ENCODE measurements at places on chromosomes 2 and 18.

DNA sequence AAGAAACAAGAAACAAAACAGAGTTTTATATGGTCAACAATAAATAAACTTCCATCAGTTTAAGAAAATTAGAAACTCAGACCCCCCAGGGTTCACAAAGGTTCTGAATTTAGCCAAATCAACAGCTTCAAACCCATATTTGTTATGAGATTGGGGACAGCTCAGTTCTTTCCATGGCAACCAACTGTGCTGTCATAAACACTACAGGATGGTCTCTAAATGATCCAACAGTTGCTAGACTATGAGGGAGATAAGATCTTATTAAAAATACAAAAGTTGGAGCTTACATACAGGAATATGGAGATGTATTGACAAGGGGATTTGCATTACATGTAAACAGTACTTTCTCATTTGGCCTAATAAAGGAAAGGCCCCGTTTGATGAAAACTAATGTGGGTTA is 154.6 kb upstream of the CTAGE1 start:
- no peak for DNase-seq

GRCh38 chr2:14632133-14632936 is at the start of gene LRATD1:
LRATD1 (plus strand) TSS chr2:14632717; CDS start chr2:14633980, 1,263 bp downstream.
- DNase-seq: no peak

- DNase-seq: no peak
Observed at GRCh38 chr2:42927334-42928160, 135.2 kb upstream of the HAAO start.

DNA sequence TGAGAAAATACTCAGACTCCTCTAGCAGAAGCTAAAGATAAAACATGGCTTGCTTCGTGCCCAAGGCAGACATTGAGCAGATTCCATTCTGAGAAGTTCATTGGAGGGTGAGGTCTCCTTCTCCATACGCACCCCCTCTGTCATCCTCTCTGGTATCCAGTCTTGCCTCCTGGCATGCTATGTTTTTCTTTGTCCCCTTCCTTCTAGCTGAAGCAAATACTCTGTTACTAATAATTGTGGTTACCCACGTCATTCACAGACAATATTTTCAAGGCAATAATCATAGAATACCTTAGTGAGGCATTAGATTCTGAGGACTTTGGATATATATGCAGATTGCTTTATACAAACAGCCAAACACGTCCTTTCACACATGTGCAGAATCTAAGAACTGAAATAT is 66.2 kb upstream of the KLF7 start:
- no peak for DNase-seq

DNA sequence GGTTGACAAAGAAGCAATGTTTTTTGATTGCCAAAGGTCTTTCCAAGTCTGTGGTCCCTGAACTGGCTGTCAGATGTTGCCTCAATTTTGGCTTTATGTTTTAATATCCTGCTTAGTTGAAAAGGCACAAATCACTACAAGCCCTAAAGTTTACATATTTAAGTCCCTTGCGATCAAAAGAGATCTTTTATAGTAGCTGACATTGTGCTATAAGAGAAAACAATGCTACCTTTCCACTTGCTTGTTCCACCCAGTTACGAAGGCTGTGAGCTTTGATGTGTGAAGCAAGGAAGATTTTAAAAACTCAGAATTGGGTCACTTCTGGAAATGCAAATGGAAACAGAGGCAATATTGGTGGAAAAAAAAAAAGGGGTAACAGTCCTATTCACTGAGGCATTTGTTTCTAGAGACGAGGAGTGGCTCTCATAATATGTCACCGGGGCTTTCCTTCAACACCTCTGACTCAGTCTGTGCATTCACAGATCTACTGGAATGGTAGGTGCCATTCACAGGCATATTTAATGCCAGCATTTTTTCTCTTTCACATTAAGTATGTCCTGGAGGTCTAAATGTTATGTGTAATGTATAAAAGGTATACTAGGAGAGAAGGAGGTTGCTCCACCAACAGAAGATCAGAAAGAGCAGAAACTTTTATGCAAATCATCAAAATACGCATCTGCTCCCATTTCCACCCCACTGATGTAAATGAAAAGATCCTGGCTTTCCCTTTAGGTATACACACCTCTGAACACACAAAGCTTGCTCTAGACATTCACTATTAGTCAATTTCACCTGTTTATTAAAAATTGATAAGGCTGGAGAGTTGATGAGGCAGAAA is 91.8 kb downstream of the TGIF1 start:
- DNase-seq: no peak

GRCh38 chr2:239329972-239330572 is 70.7 kb downstream of the HDAC4 start:
- no peak for DNase-seq

DNA sequence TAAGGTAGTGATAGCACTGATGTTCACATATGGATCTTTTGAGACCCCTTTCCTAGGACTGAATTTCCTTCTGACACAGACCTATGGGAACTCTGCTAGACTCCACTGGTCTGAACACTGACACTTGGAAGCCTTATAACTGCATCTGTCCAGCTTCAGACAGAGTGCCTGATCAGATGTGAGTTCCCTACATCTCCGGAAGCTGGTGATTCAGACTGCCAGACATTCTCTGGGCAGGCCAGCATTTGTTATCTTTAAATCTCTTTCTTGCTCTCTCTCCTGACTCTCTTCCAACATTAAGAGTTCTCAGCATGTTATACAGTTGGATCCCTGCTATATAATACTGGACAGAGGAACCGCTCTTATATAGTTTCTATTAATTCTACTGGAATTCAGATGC is 408.5 kb downstream of the ZEB2 start:
- DNase-seq: no peak

DNA sequence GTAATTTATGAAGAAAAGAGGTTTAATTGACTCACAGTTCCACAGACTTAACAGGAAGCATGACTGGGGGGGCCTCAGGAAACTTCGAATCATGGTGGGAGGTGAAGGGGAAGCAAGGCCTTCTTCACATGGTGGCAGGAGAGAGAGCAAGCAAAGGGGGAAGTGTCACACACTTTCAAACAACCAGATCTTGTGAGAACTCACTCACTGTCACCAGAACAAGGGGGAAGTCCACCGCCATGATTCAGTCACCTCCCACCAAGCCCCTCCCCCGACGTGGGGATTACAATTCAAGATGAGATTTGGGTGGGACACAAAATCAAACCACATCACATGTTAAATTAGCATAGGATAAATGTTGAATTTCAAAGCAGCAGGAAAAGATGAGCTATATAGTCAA is 56.2 kb downstream of the STRADB start:
- DNase-seq: no peak

DNA sequence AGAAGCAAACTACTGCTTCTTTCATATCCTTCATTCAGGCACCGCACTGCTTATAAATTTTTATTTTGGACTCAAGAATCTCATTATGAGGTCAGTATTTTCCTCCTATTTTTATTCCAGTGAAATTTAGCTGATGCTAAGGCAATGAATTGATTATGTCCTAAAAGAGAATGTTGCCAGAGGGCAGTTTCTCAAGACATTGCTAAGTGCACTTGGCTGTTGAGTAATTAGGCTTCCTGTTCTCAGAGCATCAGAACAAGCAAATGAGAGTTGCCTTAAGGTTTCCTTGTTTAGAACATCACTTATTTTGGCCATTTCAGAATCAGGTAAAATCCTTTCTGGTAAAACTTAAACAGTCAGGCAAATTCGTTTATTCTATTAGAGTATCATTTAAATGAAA is 548.6 kb upstream of the ZEB2 start:
- DNase-seq: no peak

DNA sequence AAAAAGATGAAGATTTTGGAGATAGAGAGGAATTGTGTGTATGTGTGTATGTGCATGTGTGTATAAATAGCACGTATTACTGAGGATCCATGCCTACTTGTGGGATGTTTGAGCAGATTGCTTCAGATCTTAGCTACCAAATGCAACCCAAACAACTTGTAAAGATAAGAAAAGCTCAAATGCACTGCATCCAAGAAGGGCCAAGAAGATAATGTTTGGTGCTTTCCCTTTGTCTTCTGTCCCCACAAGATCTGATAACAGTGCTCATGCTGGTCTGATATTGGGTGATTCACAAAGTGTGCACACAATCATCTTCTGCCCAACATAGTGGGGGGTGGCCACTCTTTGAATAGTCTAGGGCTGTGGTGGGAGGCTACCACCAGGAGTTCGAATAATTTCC is 284.8 kb upstream of the CYRIA start:
- DNase-seq: no peak

DNA sequence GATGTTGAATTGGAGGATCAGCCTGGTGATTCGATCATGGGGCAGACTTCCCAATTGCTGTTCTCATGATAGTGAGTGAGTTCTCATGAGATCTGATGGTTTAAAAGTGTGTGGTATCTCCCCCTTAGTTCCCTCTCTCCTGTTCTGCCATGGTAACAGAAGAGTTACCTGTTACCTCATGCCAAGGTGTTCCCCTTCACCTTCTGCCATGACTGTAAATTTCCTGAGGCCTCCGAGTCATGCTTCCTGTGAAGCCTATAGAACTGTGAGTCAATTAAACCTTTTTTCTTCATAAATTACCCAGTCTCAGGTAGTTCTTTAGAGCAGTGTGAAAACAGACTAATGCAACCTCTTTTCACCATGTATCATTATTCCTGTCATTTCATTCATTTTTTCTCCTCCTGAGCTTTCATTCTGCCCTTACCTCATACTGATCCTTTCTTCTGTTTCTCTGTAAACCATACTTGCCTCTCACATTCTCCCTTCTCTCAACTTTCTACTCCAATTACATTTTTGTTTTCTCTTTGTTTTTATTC is 22.0 kb downstream of the STARD6 start:
- no peak for DNase-seq

DNA sequence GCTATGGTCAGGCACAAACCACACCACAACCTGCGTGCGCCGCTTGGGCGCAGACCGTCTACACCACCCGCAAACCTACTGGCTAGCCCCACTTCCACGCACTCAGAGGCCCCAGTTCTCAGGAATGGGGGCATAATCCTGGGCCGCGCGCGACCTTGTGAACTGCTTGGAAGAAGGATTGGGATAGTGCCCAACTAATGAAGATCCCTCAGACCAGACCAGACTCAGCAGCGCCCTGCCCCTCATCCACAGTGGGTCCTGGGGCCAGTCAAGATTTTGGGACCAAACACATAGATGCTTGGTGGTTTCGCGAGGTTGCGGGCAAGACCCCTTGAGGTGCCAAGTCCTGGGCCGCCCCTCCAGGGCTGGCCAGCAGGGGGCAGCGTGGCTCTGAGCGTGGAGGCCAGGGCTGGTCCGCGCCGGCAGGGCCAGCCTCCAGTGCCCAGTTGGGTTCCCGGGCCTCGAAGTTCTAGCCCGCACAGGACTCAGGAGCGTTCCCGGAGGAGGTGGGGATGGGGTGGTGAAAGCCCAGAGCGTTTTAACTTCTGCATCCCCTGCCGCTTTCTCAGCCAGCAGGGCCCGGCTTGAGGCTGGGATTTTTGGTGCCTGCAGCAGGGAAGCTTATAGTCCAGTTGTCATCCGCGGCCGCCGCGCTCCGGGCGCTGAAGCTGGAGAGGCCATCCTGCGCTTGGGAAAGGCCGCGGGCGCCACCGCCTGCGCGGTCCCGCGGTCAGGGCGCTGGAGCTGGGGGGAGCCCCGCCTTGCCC is 8.3 kb downstream of the OSR1 start:
- DNase-seq: peak; percentile 46

- no peak for DNase-seq
Observed at GRCh38 chr2:8546612-8547283, 135.1 kb upstream of the ID2 start.

GRCh38 chr18:30177056-30177455 is 865.5 kb downstream of the DSC3 start:
- no peak for DNase-seq

- no peak for DNase-seq
Observed at GRCh38 chr2:143241403-143242088, 112.3 kb downstream of the ARHGAP15 start.

DNA sequence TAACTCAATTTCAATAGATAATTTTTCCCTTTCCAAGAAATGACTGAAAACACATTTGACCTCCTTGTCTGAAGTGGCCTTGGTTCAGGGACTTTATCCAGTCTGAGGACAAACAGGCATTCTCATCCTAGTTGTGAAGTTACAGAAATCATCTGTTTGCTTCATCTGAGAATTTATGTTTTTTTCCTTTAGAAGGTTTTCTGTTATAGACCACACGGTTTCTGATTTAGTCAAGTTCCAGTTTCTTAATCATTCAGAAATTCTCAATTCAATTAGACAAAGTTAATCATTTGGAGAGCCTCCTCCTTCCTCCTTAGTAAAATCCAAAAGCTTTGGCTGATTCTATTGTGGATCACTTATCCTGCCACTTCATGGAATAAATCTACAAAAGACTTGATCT is 60.9 kb downstream of the ICOS start:
- no peak for DNase-seq

GRCh38 chr2:47531378-47532042 is 128.6 kb downstream of the MSH2 start:
- DNase-seq: no peak

- DNase-seq: no peak
Observed at GRCh38 chr2:177535000-177535399, 142.4 kb downstream of the AGPS start.

GRCh38 chr18:78619854-78620253 is 359.8 kb upstream of the SALL3 start:
- no peak for DNase-seq

GRCh38 chr2:62462211-62462610 is 43.8 kb downstream of the TMEM17 start:
- no peak for DNase-seq

- no peak for DNase-seq
Observed at GRCh38 chr2:149331023-149331400, 625 bp downstream of the LYPD6 start.

DNA sequence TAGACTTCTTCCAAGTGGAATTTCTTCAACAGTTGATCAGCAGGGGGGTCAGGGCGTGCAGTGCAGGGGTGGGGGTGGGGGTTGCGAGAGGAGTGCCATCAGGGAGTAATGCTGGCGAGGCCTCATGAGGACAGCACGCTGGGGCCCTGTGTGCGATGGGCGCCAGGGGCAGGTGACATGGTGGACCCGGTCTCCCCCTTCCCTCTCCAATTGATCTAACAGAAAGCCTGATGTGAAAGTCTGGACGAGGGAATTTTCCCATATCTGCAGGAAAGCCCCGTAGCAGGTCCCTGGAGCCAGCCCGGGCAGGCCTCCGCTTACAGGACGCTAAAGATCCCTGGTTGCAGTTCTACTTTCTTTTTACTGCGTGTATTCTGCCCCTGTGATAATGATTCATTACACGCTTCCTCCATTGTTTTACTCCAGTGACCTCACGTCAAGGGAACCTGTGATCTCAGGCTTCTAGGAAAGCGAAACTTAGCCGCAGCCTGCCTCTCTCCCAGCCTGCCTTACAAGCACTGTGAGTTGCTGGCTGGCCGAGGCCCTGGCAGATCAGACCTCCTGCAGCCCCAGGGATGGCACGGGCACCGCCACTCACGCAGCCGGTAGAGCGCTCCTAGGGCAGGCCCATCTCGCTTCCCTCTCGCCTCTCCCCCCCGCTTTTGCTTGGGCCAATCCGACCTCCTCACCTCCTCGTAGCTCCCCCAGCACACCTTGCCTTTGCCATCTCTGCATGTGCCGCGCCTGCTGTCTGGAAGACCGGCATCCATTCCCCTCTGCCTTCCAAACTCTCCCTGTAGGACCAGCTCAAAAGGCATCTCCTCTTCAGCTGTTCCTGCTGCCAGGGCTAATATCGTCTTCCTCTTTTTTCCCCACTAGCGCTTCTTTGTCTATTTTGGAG is 19.2 kb downstream of the NEURL3 start:
- DNase-seq: peak; percentile 93

- no peak for DNase-seq
Observed at GRCh38 chr2:229728370-229728769, 14.0 kb upstream of the DNER start.

GRCh38 chr2:141703501-141703900 is 427.3 kb downstream of the LRP1B start:
- DNase-seq: no peak

GRCh38 chr2:216066230-216066629 is 15.4 kb downstream of the PECR start:
- DNase-seq: no peak

Data from activated CD4-positive, alpha-beta T cell treated with anti-CD3 and anti-CD28 coated beads, Interleukin-2, amount 10 ng/mL, durations not matched to agents 7 days and 5 days (primary cell).